Inflammatory macrophage treated with lipopolysaccharide for 1 hour (primary cell): ENCODE measurements at places on chromosomes 1 and 21.

DNA sequence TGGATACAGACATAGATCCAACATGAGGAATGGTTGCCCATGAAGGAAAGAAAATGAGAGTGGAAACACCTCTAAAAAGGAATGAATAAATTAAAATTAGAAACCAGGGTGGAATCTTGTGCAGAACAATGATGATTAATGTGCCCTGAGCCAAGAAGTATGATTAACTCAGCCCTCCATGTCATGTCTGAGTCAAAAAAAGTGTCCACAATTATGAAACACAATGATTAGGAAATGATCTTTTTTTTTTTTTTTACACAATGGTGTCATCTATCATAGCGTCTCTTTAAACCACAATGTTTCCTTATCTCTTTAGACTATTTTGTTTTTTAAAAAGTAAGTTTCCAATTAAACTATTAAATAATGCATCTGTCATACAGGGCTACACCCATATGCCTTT lies 78.9 kb upstream of the RAB4A start:
- DNase-seq = peak; percentile 87

GRCh38 chr1:205843036-205843859 lies 6.7 kb downstream of the PM20D1 start:
- no peak for DNase-seq

- DNase-seq = no peak
Measured at GRCh38 chr1:73980324-73981040, 217.5 kb downstream of the LRRIQ3 start.

GRCh38 chr1:179302070-179302469 lies 8.5 kb downstream of the SOAT1 start:
- no peak for DNase-seq

- no peak for DNase-seq
Measured at GRCh38 chr21:46393451-46393940, 65.2 kb upstream of the DIP2A start.

DNA sequence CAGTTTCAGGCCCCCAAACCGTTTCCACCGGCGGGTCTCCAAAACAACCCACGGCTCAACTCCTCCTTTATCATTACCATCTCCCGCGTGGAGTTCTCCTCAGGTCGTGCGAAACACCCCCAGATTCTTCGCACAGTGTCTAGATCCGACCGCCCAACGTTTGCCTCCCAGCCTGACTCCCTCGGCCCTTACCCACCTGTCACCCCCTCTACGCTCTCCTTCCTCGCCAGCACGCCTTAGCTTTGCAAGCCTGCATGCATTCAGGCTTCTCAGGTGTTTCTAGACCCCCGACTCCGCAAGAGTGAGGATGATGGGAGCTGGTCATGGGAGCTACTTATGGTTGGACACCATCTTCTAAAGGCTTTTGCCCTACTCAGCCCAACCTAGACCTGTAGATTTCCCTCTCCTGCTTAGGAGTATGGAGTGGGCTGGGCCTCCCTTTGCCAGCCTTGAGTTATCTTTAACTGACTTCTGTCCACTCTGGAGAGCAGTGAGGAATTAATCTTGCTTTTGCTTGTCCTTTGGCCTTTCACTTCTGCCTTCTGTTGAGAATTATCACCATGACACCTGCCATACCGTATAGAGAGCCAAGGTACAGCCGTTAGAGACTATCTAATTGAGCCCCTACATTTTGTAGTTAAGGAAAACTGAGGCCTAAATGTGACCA lies 865 bp downstream of the ATP5IF1 start:
- DNase-seq = no peak

GRCh38 chr1:59532102-59532501 lies 235.2 kb downstream of the FGGY start:
- no peak for DNase-seq

DNA sequence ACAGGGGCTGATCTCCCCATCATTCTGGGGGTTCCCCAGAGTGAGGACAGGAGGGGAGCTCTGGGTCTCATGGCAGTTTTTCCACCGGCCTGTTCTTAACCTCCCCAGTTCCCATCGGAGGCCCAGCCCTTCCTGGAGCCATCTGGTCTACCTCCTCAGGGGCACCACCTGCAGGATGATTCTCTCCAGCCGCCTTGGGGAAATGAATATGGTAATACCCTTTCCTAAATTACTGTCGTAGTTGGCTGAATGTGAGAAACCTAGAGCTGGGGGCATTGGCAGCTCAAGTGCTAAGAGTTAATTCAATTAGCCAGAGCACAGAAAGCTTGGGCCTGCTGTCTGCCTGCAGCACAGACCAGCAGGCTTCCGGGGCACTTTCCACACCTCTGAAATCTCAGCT lies 64.9 kb downstream of the TAS1R2 start:
- DNase-seq = no peak

GRCh38 chr1:164337885-164338284 lies 221.1 kb upstream of the PBX1 start:
- no peak for DNase-seq

DNA sequence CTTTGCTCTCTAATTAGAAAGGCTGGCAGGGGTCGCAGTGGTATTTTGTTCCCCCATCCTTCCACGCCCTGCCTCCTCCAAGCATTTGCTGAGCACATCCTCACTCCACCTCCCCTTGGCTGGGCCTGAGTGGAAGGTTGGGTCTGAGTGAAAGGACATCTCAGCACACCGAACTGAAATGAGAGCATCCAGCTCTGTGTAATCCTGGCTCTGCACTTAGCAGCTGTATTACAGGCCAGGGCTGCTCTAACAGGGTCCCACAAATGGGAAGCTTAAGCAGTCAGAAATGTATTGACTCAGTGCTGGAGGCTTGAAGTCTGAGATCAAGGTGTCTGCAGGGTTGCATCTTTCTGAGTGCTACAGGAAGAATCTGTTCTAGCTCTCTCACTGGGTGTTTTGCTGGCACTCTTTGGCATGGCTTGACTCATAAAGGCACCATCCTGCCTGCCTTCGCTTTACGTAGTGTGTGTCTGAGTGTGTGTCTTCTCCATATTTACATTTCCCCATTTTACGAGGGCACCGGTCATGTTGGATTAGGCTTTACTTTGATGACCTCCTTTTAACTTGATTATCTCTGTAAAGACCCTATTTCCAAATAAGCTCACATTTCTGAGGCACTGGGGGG lies 48.5 kb upstream of the IGSF21 start:
- no peak for DNase-seq
